ENCODE measurements at places on chromosomes 12 and 14.

- no peak for DNase-seq
These were observed 65.9 kb downstream of the DAAM1 start for GRCh38 chr14:59254146-59254910.

DNA sequence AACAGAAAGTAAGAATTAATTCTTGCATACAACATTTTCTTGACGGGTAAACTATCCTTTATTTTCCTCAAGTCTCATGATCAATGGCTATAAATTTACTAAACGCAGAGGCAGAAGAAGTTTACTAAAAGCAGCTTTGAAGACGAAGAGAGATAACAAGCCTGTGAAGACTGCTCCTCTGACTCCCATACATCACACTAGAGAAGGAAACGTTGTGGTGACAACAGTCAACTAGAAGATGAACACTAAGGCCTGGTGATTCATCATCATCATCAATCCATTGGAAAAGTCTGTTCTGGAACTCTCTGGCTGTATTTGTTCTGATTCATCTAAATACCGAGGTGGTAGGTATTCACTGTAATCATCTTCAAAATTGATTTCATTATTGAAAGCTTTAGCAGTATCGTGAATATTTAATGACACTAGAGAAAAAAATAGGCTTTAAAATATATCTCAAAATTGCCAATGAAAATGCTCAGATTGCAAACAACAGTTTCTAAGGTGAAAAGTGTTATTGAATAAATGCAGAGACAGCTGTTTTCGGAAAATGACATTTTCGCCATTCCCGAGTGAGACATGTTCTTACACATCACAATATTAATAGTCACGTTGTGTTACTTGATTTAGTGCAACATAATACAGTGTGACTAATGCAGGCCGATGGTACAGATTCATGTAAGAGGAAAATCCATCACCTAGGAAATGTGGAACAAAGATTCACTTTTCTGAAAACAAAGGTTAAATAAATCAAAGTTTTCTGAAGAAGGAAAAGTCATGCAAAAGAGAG lies 260.5 kb downstream of the C12orf50 start:
- DNase-seq = no peak

DNA sequence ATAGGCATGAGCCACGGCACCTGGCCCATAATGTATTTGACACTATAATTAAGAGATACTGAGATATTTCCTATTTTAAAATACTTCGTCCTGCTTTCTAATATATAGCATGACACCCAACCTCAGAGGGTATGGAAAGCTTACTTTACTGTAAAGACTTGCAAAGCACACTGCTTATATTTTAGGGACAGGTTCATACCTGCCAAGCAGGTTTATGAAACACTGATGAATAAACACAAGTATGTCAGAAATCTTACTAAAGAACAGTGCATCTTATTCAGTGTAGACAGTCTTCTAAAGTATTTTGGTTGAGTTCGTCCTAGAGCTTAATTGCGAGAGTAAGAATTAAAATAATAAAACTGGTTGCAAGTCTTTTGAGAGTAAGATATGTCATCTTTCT lies 65.4 kb downstream of the PPFIBP1 start:
- no peak for DNase-seq

GRCh38 chr12:49019443-49020324 lies 1.1 kb upstream of the PRKAG1 start:
- peak; percentile 19 for DNase-seq

- no peak for DNase-seq
These were observed 1.5 kb downstream of the OR4E1 start for GRCh38 chr14:21672116-21672515.

GRCh38 chr14:103653805-103654204 lies 24.8 kb downstream of the KLC1 start:
- no peak for DNase-seq

DNA sequence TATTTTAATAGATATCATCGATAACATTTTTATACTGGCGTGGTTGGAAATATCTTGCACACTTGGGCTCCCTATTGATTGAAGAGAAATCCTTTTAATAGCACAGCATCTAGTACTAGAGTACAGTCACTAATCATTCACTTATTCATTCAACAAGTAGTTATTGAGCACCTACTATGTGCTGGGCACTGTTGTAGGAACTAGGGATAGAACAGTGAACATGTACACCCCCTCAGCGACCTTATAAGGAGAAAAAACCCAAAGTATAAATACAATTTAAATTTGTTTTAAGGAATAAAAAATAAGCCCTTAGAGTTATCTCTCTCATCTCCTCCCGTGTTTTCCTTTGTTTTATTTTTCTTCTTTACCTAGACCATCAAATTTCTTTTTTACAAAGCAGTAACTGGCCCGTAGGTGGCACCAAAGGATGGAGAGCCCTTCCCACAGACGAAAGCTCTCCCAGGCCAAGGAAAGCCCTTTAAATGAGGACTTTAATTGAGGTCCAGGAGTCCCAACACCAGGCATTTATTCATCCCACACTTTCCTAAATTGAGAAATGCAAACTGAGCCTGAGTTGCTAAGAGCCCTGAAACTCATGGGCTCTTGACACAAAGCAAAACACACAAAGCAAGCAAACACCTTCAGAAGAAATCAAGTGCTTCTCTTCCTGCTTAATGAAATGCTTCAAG lies 29.0 kb downstream of the PEBP1 start:
- DNase-seq = no peak

DNA sequence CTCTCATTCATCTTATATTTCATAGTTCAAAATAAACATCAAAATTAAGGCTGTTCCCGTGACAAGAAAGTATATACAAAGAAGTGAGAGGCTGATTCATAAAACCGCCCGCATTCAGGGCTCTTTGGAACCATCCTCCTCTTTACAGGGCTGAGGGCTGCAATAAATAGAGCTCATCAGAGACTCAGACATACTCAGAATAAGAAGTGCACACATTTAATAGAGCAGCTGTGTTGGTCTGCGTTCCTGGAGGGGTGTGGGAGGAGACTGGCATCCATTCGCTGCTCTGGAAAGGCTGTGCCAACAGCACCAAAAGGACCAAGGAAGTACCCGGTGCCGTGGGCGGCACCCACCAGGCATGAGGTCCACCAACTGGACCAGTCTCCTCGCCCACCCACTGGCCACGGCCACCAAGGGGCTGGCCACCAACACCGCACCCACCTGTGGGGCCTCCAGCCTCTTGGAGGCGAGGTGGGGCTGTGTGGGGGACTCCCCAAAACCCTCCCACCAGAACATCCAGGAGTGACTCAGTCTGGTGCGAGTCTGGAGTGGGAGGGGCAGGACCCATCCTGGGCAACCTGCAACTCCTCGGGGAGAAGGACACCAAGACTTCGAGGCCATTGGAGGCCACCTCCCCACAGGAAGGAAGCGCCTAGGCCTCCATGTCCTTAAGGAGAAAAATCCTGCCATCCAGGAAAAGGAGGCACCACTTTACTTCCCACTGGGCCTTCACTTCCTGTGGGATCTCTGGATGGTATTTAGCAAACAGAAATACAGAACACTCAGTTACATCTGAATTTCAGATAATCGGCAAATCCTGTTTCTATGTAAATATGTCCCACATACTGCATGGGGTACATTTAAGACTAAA lies 32.7 kb downstream of the VCPKMT start:
- no peak for DNase-seq

DNA sequence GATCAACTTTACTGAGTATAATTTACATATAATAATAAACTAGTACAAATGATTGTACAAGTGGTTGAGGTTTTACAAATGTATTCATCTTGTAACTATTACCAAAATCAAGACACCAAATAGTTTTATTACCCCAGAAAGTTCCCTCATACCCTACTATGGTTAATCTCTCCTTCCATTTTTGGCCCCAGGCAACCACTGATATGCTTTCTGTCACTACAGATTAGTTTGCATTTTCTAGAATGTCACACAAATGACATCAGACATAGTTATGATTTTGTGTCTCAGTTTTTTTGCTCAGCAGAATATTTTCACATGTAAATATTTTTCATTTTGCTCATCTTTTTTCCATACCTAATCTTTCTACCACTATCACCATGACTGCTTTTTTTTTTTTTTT lies 49.1 kb downstream of the TMX1 start:
- no peak for DNase-seq

GRCh38 chr12:89016970-89017778 lies 335.1 kb downstream of the DUSP6 start:
- peak; percentile 75 for DNase-seq

GRCh38 chr12:85130646-85131045 lies 94.5 kb downstream of the LRRIQ1 start:
- no peak for DNase-seq

- no peak for DNase-seq
These were observed 78.2 kb downstream of the PHLDA1 start for GRCh38 chr12:75953312-75953906.

GRCh38 chr14:103516426-103517173 lies 6.0 kb downstream of the CKB start:
- DNase-seq = no peak

- no peak for DNase-seq
These were observed 100.0 kb downstream of the ARF6 start for GRCh38 chr14:49992901-49993339.

DNA sequence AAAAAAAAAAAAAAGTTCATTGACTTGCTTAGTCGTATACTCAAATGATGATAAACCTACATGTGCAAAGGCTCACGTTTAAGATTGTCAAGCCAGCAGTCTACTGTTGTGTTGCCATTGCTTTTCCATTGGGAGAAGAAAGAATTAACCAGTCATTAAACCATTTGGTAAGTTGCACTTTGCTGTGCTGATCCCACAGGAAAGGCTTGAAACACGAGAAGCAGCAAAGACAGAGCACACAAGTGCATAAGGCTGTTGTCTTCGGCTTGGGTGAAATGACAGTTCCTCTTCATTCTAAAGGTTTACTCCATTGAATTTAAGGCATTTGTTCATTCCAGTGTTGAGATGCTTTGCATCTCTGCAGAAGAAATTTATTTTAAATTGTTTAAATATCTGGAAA lies 50.1 kb downstream of the ZC3H14 start:
- no peak for DNase-seq

DNA sequence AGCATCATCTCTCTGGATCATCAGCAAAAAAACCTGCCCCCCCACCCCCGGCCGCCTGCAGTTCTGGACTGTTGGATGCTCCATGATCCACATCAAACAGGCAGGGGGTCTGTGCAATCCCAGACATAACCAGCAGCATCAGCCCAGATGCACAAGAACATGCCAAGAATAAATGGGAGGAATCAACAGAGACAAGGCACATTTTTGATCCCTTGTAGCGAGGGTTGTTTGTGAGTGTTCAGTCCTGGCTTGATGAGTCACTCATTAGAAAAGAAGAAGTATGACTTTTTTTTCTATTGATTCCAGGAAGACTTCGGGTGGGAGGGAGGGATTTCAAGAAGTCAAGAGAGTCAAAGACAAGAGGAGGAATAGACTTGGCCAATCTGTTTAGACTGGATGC lies 244.2 kb downstream of the KSR2 start:
- no peak for DNase-seq

DNA sequence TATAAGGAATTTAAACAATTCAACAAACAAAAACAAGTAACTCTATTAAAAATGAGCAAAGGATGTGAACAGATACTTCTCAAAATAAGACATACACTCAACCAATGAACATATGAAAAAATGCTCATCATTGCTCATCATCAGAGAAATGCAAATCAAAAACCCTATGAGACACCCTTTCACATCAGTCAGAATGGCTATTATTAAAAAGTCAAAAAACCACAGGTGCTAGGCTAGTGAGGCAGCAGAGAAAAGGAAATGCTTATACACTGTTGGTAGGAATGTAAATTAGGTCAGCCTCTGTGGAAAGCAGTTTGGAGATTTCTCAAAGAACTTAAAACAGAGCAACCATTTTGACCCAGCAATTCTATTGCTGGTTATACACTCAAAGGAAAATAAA lies 52.0 kb downstream of the NAV3 start:
- no peak for DNase-seq

GRCh38 chr14:104576970-104577332 lies 2.6 kb upstream of the C14orf180 start:
- no peak for DNase-seq

GRCh38 chr14:102097441-102098135 lies 10.7 kb upstream of the HSP90AA1 start:
- DNase-seq = no peak

GRCh38 chr14:106268013-106268727 lies 741.8 kb downstream of the TMEM121 start:
- DNase-seq = peak; percentile 42

- DNase-seq = no peak
These were observed 12.1 kb downstream of the CRADD start for GRCh38 chr12:93689076-93689834.

DNA sequence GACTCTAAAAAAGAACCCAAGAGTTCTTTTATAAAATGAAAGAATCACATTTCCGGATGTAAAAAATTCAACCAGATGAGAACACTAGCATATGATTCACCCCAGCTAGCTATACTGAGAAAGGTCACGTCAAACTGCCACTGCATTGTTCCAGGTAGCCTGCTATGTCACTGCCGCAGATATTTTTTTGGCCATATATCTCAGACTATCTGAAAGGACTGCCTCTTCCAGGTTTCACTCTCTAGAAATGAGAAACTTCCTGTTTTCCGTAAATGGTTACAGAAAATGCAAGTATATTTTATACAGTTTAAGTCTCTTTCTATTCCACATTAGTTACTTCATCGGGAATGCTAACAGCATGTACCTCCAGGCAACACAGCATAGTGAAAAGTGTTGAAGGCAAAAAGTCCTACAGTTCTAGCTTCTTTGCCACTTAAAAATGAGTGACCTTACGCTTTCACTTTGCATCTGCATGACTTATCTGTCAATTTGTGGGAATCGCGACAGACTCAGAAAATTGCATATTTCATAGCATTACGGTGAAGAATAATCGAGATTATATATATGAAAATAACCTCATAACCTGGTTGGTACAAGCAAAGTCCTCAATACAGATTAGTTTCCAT lies 105.2 kb downstream of the MED13L start:
- DNase-seq = no peak

DNA sequence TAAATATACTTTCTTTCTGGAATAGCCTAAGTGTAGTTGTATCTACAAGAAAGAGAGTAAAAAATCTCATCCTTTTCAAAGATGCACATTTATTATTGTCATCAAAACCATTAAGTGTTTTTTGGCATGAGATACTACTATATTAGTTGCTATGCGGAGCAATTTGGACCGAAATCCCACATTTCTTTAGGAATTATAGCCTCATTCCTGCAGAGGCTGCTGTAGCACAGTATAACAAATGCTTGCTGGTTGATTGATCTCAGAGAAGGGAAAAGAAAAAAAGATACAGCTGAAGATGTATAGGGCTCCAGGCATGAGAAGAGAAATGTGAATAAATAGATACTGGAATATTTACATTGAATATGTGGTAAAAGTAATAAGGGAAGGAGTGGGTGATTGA lies 36.0 kb downstream of the RHOJ start:
- no peak for DNase-seq

GRCh38 chr12:51941011-51941581 lies 10.4 kb upstream of the ACVR1B start:
- DNase-seq = peak; percentile 84

GRCh38 chr12:53218551-53219291 lies 11.7 kb upstream of the ITGB7 start:
- no peak for DNase-seq

GRCh38 chr14:45091710-45092109 lies 7.8 kb downstream of the PRPF39 start:
- no peak for DNase-seq

GRCh38 chr12:124709722-124710687 lies 142.6 kb upstream of the NCOR2 start:
- no peak for DNase-seq
